ENCODE measurements at places on chromosomes 2 and 18. TPM values are rescaled to one million over a fixed set of nuclear protein-coding genes. Genes with fewer than 3 reads are reported as not detected.

The CCDC141 gene
- total RNA-seq: 38.8 TPM

The ANKMY1 gene
- 33.4 TPM for total RNA-seq

The GPR75 gene
- 5.7 TPM for total RNA-seq

The KCNIP3 gene
- not detected for total RNA-seq

The AOX1 gene
- total RNA-seq: not detected

Data from activated B cell treated with CpG ODN at 0.5 μM for 24 hours (primary cell).